ENCODE measurements at places on chromosomes 6 and 20.

GRCh38 chr20:63911176-63911575, 16.2 kb downstream of the DNAJC5 start:
- no peak for DNase-seq

- DNase-seq: no peak
Measured at GRCh38 chr6:111278731-111279130, 191.4 kb downstream of the SLC16A10 start.

- no peak for DNase-seq
Measured at GRCh38 chr6:41561931-41562911, 16.0 kb downstream of the FOXP4 start.

DNA sequence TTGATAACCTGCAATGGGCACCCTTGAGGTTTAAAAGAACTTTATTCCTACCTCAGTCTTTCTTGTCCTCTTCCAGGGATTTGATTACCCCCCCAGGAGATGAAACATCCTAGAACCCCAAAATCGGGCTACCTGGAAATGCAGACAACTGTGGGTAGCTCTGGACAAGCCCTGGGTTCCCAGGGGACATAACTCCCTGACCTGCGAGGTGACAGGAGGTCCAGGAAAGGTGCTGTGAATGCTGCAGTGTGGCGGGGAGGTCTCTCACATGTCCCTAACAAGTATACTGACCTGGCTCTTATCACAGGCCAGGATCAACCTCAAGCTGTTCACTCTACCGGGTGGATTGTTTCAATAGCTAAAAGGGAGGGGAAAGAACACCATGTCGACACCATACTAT, 11.6 kb downstream of the JAG1 start:
- DNase-seq: no peak

DNA sequence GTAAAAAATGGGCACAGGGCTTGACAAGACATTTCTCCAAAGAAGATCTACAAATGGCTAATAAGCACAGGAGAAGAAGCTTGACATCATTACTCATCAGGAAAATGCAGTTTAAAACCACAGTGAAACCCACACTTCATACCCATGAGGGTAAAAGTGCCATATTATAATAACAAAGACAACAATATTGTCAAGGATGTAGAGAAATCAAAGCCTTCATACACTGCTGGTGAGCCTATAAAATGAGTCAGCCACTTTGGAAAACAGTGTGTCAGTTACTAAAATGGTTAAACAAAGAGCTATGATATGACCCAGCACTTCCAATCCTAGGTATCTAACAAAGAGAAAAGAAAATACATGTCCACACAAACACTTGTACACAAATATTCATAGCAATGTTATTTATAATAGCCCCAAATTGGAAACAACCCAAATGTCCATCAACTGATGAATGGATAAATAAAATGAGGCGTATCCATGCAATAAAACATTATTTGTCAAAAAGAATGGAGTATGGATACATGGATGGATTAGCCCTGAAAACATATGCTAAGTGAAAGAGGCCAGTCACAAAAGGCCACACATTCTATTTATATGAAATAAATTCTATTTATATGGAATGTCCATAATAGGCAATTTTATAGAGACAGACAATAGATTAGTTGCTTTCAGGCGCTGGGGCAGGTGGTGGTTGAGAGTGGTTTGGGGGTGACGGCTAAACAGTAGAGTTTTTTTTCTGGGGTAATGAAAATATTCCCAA, 11.5 kb upstream of the IL20RA start:
- no peak for DNase-seq

DNA sequence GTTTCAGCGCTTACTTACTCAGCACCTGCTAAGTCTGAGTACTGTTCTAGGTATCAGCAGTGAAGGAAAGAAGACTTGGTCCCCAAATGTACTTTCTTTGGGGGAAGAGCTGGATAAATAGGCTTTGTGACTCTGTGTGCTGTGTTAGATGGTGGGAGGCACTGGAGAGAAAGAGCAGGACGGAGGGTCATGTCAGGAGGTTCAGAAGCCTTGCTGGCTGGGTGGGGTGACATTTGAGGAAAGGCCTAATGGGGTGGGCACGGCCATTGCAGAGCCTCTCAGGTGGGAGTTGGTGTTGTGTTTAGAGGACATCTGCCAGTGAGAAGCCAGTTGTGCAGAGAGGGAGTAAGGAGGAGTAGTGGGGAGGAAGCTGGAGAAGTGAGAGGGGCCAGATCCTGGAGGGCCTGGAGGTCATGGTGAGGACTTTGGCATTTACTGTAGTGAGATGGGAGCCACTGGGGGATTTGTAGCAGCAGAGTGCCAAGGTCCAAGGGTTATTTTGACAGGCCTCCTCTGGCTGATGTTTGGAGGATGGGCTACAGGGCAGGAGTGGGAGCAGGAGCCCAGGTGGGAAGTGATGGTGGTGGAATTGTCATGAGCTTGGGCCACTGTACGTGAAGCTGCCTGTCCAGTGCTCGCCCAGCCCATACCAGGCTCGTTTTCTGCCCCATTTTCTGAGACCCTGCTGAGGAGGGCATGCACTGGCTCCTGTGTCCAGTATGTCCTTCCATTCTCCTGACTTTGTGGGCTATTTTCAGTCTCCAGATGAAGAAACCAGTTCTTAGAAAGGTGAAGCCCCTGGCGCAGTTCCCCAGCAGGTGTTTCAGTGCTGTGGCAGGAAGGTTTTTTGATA, 886 bp downstream of the SDCBP2 start:
- no peak for DNase-seq

- DNase-seq: no peak
Measured at GRCh38 chr6:10418361-10418861, 3.5 kb upstream of the TFAP2A start.

DNA sequence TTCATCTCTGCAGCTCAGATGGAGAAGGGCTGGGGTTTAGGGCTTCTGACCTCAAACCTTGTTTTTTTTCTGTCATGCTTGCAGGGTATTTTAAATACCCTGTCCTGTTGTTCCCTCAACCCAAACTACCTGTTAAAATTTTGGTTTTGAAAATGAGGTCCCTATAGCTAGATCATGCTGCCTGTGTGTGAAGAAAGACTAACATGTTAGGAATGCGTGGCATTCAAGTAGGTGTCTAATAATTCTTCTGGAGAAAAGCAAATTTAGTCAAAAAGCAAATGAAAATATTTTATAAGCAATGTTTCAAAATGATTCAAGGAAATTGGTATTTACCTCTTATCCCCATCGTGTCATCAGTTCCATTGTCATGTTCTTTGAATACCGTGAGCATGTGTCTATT, 77.2 kb upstream of the C20orf144 start:
- DNase-seq: no peak

GRCh38 chr6:89842228-89842627, 12.5 kb downstream of the CASP8AP2 start:
- no peak for DNase-seq

DNA sequence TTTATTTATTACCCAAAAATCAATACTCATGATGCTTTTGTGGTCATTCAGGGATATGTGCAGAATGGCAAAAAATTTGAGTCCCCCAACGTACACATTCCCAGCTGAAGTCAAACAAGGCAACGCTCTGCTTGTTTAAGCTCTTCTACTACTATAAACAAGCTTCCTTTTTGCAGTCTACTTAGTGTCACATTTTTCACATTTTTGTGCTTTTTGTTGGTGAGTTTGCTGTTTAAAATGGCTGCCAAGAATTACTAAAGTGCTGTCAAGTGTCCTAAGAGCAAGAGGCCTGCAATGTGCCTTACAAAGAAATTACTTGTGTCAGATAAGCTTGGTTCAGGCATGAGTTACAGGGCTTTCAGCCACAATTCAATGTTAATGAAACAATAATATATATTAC, 2.1 kb downstream of the WFDC8 start:
- DNase-seq: no peak

- DNase-seq: no peak
Measured at GRCh38 chr6:20412682-20413073, 11.0 kb downstream of the E2F3 start.

GRCh38 chr20:4870906-4871305, 130.4 kb downstream of the SLC23A2 start:
- no peak for DNase-seq

DNA sequence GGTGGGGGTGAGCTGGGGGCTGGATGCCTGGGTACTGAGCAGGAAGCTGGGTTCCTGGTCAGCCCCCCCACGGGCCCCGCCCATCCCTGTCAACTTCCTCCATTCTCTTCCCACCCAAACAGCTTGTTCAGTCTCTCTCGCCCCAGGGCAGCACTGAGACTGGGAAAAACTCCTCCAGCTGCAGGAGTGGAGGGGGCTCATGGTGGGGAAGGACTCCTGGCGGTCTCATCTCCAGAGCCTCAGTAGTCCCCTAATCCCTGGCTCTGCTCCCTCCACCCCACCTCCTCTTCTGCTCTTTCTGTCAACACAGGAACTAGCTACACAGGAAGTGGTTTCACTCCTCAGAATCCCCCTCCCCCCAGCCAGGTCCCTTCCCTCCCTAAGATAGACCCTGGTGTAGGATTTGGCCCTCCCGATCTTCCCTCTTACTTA, at the start of gene GPSM3:
GPSM3 (minus strand) TSS at position 36 of the 432 bp plus-strand sequence. CDS start 130 bp downstream, outside the sequence.
- no peak for DNase-seq
